ENCODE measurements at places on chromosomes 5 and 9. TPM values are rescaled to one million over a fixed set of nuclear protein-coding genes. Genes with fewer than 3 reads are reported as not detected.

DNA sequence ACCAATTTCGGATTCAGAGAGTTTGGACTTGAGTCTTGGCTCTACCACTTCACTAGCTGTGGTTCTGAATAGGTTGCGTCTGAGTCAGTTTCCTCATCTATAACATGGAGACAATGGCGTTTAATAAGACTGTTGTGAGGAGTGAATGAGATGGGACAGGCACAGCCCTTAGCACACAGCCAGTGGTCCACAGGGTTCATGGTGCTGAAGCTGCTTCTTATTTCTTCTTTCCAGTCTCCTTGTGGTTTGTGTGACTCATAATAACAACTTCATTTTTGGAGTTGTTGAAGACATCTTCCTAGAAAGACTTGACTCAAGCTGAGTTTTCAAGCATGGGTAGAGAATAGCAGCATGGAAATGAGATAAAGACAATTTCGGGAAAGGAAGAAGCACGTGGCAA is 172.6 kb upstream of the PPP2R2B start:
- no peak for DNase-seq
- no peaks in the 10 kb centered on the region for H3K36me3 ChIP-seq
- no peaks in the 10 kb centered on the region for H3K27me3 ChIP-seq
- H3K4me3 ChIP-seq, result no peak overlapping the region

DNA sequence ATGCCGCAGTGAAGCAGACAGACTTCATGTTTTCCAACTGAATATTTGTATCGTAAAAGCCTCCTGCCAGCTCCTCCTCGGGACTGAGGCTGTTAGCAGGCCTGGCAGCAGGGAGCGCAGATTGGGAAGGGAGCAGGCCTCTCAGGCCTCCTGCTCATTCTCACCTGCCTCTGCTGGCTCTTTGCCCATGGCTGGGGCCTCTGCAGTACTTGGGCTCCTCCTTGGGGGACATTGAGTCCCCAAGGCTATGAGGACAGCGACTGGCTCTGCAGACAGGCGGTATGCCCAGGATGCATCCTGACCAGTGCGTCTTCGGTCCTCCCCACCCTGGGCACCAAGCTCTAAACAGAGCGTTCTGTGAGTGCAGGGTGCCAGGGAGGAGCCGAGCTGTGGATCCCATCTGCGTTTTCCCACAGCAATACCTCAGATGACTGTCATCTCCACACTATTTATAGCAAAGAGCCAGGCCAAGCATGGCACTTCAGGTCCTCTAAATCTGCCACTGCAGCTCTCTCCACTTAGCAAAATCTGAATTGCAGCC is 38.7 kb downstream of the TSTD2 start:
- H3K36me3 ChIP-seq, result no peaks in the 10 kb centered on the region
- no peak for DNase-seq
- no peaks in the 10 kb centered on the region for H3K27me3 ChIP-seq
- no peak overlapping the region for H3K4me3 ChIP-seq

DNA sequence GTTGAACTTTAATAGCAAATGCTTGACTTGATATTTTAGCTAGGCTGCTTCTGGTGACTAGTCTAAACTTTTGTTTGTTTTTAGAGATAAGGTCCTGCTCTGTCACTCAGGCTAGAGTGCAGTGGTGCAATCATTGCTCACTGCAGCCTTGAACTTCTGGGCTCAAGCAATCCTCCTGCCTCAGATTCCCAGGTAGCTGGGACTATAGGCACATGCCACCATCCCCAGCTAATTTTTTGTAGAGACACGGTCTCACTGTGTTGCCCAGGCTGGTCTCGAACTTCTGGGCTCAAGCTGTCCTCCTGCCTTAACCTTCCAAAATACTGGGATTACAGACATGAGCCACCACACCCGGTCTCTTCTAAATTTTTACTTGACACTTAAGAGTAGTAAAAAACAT is 20.7 kb downstream of the CDC37L1 start:
- peaks cover 13% of the 10 kb centered on the region for H3K36me3 ChIP-seq
- H3K27me3 ChIP-seq, result no peaks in the 10 kb centered on the region
- peak overlapping the region; percentile 37 for H3K27ac ChIP-seq
- peaks cover 25% of the 10 kb centered on the region for H3K4me1 ChIP-seq
- no peak overlapping the region for H3K4me3 ChIP-seq

GRCh38 chr5:155953335-155953734 is 373.6 kb upstream of the SGCD start:
- H3K27ac ChIP-seq, result no peak overlapping the region
- H3K4me3 ChIP-seq, result no peak overlapping the region
- no peak for DNase-seq
- no peaks in the 10 kb centered on the region for H3K4me1 ChIP-seq
- no peaks in the 10 kb centered on the region for H3K36me3 ChIP-seq
- no peaks in the 10 kb centered on the region for H3K27me3 ChIP-seq

DNA sequence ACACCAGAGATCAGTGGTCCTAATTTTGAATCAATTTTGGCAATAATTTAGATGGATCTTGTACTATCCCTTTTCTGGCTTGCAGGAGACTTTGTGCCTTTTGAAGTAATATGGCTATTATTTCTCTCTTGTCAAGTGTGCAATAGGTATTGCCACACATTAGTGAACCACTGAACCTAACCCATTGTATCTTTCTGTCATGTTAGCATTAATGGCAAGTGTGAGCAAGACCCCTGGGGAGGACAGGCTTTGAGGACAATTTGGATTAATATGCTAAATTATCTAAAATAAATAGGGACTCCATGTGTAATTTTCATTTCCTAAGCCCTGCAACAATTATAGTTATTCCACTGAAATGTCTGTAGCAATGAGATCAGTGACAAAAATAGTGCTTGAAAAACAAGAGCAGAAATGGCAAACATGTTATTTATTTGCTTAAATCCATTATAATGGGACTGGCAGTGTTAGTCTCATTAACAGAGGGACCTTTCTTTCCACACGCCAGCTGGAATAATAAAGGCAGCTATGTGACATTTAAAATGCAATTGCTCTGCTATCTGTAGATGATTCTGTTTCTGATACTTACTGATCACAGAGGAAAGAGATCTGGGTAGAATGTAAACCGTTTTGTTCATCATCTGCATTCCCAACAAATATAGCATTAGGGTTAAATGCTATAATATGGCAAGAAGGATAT is 753.3 kb upstream of the ZNF608 start:
- H3K36me3 ChIP-seq, result no peaks in the 10 kb centered on the region
- no peak for DNase-seq
- H3K27me3 ChIP-seq, result no peaks in the 10 kb centered on the region
- H3K4me3 ChIP-seq, result no peak overlapping the region
- no peak overlapping the region for H3K27ac ChIP-seq
- no peaks in the 10 kb centered on the region for H3K4me1 ChIP-seq

- no peak overlapping the region for H3K27ac ChIP-seq
- peaks cover 44% of the 10 kb centered on the region for H3K4me1 ChIP-seq
- peaks cover 5% of the 10 kb centered on the region for H3K27me3 ChIP-seq
- H3K4me3 ChIP-seq, result no peak overlapping the region
Observed at GRCh38 chr9:136684799-136685198, 2.5 kb downstream of the AGPAT2 start.

The IFNA21 gene
- not detected for total RNA-seq

The SLC2A6 gene
- total RNA-seq, result 6.3 TPM
